EL (cell line): ENCODE measurements at places on chromosomes 3 and 15.

GRCh38 chr15:68207176-68207935 is 2.2 kb upstream of the CALML4 start:
- DNase-seq: no peak

GRCh38 chr3:18195836-18196235 is 229.3 kb downstream of the SATB1 start:
- no peak for DNase-seq

DNA sequence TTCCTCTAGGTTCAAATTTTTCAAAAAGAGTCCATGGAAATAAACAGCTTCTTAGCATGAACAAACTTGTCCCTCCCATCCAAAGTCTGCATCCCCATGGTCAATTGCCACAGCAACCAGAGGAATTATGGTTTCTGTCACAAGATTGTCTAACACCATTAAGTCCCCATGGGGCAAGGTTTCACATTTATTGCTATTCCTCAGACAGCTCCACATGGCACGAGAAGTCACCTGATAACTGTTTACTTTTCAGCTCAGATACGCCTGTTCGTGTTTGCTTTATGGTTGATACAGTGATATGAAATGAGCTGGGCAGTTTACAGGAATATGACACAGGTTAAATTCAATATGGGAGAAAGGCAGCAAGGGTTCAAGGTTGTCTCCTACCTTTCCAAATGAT is 37.9 kb upstream of the MUC13 start:
- no peak for DNase-seq

DNA sequence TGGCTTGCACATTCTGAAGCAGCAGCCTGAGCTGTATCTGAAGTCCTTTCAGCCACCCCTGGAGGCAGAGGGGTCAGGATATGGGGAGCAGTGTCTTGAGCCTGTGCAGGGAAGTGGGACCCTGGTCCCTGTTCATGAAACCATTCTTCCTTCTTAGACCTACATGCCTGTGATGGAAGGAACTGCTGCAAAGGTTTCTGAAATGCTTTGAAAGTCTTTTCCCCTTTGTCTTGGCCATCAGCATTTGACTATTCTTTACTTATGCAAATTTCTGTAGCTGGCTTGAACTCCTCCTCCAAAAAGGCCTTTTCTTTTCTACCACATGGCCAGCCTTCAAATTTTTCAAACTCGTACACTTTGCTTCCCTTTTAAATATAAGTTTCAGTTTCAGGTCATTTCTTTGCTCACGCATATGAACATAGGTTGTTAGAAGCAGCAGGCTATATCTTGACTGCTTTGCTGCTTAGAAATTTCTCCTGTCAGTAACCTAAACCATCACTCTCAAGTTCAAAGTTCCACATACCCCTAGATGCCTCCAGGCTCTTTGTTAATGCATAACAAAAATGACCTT is 62.3 kb downstream of the GALK2 start:
- DNase-seq: no peak

DNA sequence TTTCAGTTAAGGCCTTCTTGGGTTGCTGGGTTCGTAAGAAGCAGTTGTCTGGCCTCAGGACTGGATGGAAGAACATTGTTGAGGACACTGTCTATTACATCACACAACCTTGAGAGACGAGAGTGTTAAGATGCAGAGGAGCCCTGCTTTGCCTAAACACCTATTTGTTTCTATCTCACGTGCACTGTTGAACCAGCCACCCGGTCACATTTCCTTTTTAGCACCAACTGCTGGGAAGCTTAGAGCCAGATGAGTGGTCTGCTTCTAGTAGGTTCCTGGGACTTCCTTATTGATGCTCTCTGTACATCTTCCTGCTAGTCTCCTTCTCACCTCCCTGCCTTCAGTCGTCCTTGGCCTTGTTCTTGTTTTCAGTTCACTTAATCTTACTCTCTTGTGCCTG is 22.3 kb downstream of the CAND2 start:
- no peak for DNase-seq

GRCh38 chr3:156749244-156749643 is 74.9 kb downstream of the TIPARP start:
- no peak for DNase-seq

DNA sequence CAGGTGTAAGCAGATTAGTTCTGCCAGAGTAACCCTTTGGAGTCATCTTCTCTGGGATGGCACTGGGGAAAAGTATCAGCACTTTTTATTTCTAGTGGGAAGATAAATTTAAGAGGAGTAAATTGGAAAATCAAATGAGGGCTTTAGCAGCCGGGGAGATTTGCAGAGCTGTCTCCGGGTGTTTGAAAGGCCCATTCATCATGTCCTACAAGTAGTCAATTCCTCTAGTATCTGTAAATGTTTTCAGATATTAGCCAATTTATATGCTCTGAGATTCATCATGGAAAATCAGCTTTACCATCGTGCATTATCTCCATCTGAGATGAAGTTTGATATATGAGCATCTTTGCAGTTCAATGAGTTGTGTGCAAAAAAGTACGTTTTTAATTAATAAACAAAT is 93.6 kb downstream of the CDIN1 start:
- DNase-seq: no peak

GRCh38 chr3:197024881-197025735 is 4.5 kb downstream of the MELTF start:
- no peak for DNase-seq

- no peak for DNase-seq
Observed at GRCh38 chr3:106268696-106269095, 399.9 kb upstream of the CBLB start.

GRCh38 chr3:133937756-133938601 is 42.3 kb upstream of the RAB6B start:
- no peak for DNase-seq

- no peak for DNase-seq
Observed at GRCh38 chr3:170585937-170586310, at the start of gene SLC7A14. TSS of gene SLC7A14 (minus strand) at chr3:170586075. CDS start at chr3:170526936, 59,139 bp downstream.
